Mesenchymal stem cell (in vitro differentiated cells and primary cell): ENCODE measurements at places on chromosomes 13 and 19.

GRCh38 chr13:36801035-36801434, 18.0 kb upstream of the RFXAP start:
- no peak for DNase-seq

- no peak for DNase-seq
Measured at GRCh38 chr13:75385708-75386083, 96.3 kb downstream of the TBC1D4 start.

GRCh38 chr19:19059018-19059836, 4.6 kb upstream of the SLC25A42 start:
- DNase-seq: no peak

DNA sequence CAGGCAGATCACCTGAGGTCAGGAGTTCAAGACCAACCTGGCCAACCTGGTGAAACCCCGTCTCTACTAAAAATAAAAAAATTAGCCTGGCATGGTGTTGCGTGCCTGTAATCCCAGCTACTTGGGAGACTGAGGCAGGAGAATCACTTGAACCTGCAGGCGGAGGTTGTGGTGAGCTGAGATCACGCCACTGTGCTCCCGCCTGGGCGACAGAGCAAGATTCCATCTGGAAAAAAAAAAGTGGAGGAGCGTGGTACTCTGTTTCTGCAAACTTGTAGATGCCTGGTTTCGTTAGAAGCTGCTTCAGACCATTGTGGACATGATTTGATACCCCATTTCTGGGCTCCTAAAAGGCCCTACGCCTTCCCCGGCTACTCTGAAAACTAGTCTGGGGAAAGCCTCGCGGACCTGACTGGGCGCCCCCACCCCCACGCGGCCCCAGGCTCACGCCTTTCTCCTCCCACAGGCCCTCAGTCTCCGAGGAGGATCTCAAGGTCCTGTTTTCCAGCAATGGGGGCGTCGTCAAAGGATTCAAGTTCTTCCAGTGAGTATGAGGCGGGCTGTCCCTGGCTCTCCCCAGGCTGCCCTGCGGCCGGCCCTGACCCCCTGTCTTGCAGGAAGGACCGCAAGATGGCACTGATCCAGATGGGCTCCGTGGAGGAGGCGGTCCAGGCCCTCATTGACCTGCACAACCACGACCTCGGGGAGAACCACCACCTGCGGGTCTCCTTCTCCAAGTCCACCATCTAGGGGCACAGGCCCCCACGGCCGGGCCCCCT, 11.5 kb downstream of the PLPPR3 start:
- no peak for DNase-seq

DNA sequence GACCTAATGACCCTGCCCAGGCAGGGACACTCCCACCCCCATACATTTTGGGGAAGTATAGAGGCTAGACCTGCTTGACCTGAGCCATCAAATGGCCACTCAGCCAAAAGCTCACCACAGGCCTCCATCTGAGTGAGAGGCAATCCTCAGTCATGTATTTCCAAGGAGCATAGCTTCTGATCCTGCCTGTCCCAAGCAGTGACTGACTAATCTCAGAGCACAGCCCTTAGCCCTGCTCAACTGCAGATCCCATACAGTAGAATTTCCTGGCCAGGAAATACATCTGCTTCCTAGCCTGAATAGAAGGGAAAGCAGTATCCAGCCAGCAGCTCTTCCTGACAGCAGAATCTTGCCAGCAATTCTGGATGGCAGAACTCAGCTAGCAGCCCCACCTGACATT, 880.6 kb upstream of the GPC6 start:
- no peak for DNase-seq
